ENCODE measurements at places on chromosomes 5 and 9.

GRCh38 chr9:8374471-8374870 is 574.9 kb upstream of the DMAC1 start:
- DNase-seq = no peak

GRCh38 chr5:58450811-58451629 is 8.9 kb downstream of the PLK2 start:
- DNase-seq = no peak

DNA sequence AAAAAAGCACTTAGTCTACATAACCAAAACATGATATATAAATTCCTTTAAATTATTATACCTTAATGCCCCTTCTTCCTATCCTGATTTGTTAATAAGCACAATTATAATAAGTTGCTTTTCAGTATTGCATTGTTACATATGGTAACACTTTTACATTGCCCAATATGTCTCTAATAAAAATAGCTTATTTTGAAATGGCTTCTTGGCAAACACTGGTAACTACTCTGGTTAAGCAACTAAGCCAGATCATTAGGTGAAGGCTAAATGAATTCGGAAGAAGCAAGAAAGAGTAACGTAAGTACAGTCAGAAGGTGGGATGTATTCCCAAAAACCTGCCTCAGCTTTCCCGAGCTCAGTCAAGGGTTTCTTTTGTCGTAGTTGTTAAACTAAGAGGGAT is 85.3 kb downstream of the TTC39B start:
- DNase-seq = no peak

DNA sequence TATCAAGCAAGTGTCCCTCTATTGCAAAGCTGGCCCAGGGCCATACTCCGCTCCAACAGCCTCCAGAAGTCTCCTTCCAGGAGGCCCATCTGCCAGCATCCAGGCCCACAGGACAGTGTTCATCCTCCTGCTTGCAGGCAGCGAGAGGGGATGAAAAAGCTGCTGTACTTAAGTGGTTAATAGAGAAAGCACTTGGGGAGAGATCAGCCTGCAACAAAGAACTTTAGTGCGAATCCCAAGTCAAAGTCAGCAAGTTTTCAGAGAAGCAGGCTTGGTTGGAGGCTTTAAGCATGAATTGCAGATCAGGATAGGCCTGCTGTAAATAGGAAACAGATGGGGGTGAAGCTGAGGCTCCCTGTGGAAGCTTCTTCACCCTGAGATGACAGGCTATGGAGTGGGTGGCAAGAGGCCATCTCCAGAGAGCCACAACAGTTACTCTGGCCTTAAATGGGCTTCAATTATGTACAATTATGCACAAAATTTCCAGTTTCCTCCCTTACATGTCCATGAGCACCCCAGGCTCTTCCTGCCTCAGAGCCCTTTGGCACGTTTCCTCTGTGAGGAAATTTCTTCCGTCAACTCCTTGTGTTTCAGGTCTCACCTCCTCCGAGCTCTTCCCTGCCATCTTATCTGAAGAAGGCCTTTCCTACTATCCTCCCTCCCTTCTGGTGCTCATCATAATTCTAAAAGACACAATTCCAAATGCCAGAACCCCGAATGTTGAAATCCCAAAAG is 98.0 kb upstream of the NR3C1 start:
- DNase-seq = no peak

DNA sequence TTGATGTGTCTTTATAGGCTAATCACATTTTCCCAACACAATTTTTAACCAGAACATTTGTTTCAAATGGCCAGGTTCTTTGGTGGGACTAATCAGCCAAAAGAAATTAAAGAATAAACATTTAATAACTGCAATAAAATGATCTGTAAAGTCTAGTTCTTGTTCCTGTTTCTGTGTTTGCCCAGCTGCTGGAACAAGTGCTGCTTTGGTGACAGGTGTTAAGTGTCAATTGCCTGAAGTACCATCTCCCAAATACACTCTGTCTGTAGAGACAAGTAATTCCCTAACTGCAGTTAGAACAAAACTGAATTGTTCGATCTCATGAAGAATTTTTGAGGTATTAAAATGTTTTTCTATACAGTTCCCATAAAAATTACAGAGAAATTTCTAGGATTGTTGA is 402.3 kb upstream of the CHD1 start:
- no peak for DNase-seq

GRCh38 chr5:179347581-179347980 is 2.3 kb upstream of the ADAMTS2 start:
- no peak for DNase-seq

GRCh38 chr5:117888688-117889087 is 1099.7 kb downstream of the DTWD2 start:
- DNase-seq = no peak

GRCh38 chr9:94944626-94945025 is 218.1 kb downstream of the AOPEP start:
- no peak for DNase-seq

- no peak for DNase-seq
These were observed 8.1 kb downstream of the BARHL1 start for GRCh38 chr9:132590318-132591182.

GRCh38 chr5:138077064-138077696 is 6.7 kb upstream of the WNT8A start:
- DNase-seq = peak; percentile 84

- no peak for DNase-seq
These were observed 604.2 kb upstream of the CLINT1 start for GRCh38 chr5:158463188-158463587.

DNA sequence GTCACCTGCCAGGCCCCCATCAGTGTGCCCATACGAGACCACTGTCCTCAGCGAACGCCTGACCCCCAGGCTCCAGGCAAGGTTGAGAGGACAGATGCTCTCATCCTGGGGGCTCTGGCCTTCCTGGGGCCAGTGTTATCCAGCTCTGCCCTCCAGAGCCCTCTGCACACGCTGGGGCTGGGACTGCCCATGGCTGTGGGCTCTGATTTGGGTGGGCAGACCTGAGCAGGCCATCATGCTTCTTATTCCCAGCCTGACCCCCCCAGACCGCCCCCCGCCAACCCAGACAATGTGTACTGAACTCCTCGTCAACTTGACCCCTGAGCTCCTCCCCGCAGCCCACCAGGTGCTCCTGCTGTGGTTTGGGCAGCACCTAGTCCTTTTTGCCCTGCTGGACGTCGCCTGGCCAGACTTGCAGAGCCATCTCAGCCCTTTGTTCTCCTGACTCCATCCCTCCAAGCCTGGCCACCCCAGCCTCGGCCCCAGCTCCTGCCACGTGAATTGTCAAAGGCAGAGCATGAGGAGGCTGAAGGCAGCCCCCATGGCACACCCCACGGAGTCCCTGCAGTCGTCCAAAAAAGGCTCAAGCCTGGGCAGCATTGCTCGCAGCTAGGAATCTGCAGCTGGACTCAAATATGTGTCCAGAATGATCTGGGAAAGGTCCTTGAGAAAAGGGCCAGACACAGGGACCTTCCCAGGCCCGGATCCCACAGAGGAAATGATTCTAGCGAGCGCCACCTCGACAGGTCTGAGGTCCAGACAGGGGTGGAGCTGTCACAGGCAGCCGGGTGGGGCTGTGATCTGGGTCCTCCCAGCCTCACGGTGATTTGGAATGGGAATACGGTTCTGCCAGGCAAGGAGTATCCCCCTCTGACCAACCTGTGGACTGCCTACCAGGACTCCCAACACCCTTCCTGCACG is 87.0 kb downstream of the ADAMTS2 start:
- DNase-seq = no peak

DNA sequence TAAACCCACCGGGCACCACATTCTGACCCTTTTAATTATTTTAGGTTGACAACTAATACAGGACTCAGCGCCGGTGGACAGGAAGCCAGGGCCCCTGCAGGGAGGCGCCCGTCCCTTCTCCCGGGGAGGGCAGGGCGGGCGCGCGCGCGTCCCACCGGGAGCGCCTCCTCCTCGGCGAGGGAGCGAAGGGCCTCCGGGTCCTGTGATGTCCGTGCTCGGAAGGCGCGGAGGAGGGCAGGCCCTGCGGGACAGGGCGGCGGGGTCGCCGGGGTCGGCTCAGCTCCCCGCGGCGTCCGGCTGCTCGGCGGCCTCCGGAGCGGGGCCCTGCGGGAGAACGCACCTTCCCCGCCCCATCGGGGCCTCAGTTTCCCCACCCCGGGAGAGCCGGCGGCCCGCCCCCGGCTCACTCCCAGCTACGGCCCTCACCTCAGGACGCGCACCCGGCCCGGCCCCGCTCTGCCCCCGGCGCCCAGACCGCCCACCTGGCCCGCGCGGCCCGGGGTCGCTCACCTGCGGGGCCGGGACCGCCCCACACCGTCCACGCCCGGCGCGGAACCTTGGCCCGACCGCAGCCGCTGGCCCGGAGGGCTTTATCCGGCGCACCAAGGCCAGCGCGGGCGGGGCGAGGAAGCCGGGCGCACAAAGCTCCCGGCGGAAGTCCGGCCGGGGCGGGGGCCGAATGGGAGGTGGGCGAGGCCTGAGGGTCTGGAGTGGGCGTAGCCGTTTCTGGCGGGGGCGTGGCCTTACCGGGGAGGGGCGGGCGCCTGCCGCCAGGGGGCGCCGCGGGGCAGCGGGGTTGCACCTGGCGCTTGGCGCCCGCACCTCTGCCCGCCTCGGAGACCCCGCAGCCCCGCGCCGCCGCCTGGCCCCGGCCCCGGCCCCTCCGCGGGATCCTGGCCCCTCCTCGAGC is at the start of the genes EXD3 and NOXA1:
Gene EXD3, minus strand, starts transcription at position 559 of the 910 bp plus-strand sequence. CDS start 27,805 bp downstream, outside the sequence.
Gene NOXA1, plus strand, starts transcription at position 790 of the 910 bp plus-strand sequence. CDS start 137 bp downstream, outside the sequence.
- DNase-seq = peak; percentile 98

- DNase-seq = no peak
These were observed 1.6 kb downstream of the ARSI start for GRCh38 chr5:150301170-150301505.

DNA sequence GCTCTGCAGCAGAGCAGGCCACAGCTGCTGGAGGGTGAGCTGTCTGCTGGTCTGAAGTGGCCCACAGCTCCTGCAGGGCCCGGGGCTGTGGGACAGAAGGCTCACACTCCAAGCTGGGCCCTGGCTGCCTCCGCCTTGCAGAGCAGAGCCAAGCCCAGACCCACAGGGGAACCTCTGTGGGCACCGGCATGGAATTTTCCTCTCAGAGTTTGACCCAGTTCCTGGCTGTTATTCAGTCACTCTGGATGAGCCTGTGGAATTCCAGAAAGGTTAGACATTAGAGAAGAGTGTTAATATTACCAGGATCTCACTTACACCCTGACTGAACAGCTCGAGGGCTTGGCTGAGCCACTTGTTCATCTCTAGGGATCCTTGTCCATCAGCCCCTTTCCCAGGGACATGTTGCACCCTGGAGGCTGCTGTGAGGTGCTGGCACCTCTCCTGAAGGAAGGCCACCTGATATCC is 17.5 kb downstream of the IL9 start:
- no peak for DNase-seq

Data from RWPE1 (cell line).